ENCODE measurements at places on chromosomes 5 and 9. TPM values are rescaled to one million over a fixed set of nuclear protein-coding genes. Genes with fewer than 3 reads are reported as not detected.

- H3K27me3 ChIP-seq, result no peaks in the 10 kb centered on the region
- no peak overlapping the region for H3K27ac ChIP-seq
- DNase-seq, result no peak
- H3K4me1 ChIP-seq, result peaks cover 8% of the 10 kb centered on the region
- no peak overlapping the region for H3K4me3 ChIP-seq
Measured at GRCh38 chr9:71816916-71817451, 48.7 kb upstream of the CEMIP2 start.

DNA sequence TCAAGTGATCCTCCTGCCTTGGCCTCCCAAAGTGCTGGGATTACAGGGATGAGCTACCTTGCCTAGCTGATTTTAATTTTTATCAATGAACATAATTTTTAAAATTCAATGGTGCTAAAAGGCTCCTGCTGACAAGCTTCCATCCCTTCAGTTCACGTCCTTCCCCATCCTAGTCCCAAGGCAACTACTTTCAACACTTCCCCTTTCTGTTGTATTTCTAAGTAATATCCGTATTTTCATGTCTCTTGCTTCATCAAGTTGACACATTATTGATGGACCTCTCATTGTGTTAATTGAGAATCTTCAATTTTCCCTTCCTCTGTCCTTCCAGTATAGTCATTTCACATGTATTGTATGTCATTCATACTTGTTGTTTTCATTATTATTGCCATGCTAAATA is 93.8 kb upstream of the RASGRF2 start:
- H3K27ac ChIP-seq, result no peak overlapping the region
- H3K4me3 ChIP-seq, result no peak overlapping the region
- no peaks in the 10 kb centered on the region for H3K27me3 ChIP-seq
- peaks cover 9% of the 10 kb centered on the region for H3K4me1 ChIP-seq
- peaks cover 5% of the 10 kb centered on the region for H3K36me3 ChIP-seq
- no peak for DNase-seq

GRCh38 chr5:177036443-177036842 is 13.9 kb downstream of the ZNF346 start:
- H3K4me1 ChIP-seq, result no peaks in the 10 kb centered on the region
- H3K4me3 ChIP-seq, result no peak overlapping the region
- H3K27ac ChIP-seq, result no peak overlapping the region
- DNase-seq, result no peak

DNA sequence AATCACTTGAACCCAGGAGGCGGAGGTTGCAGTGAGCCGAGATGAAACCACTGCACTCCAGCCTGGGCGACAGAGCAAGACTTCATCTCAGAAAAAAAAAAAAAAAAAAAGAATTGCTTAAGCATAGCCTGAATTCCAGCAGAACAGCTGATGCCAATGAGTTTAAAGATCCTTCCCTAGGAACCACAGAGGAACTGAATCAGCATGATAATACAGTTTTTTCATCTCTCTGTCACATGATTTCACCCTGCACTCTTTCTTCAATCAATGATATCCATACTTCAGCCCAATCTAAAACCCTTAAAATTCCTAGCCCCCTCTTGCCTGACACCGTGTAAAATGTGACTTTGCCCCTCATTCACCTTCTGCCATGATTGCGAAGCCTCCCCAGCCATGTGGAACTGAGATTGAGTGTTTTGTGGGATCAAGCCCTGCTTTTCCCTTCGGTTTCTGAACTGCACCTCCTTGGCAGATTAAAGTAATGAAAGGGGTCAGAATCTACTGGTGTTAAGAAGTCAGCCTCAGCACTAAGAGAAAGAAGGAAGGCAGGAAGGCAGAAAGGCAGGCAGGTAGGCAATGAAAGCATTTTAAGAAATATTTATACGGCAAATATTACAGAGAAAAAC is 20.9 kb upstream of the DMXL1 start:
- DNase-seq, result no peak
- no peak overlapping the region for H3K27ac ChIP-seq
- no peak overlapping the region for H3K4me3 ChIP-seq
- H3K36me3 ChIP-seq, result no peaks in the 10 kb centered on the region
- H3K4me1 ChIP-seq, result no peaks in the 10 kb centered on the region

DNA sequence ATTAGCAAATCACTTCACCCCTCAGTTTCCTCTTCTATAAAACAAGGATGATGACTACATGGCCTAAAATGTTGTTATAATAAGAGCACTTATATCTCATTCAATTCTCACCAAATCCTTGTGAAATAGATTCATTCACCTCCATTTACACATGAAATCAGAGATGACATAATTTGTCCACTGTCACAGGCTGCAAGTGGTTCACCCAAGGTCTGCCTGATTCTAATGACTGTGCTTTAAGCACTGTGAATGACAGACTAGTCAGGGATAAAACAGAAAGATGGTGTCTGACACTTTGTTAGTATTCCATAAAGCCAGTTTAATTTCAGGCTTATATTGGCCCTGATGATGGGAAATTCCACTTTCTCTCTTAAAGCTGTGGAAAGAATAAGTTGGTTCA is 209.5 kb downstream of the MAPKAP1 start:
- H3K4me3 ChIP-seq, result no peak overlapping the region
- H3K27ac ChIP-seq, result no peak overlapping the region
- H3K27me3 ChIP-seq, result no peaks in the 10 kb centered on the region
- no peaks in the 10 kb centered on the region for H3K36me3 ChIP-seq

DNA sequence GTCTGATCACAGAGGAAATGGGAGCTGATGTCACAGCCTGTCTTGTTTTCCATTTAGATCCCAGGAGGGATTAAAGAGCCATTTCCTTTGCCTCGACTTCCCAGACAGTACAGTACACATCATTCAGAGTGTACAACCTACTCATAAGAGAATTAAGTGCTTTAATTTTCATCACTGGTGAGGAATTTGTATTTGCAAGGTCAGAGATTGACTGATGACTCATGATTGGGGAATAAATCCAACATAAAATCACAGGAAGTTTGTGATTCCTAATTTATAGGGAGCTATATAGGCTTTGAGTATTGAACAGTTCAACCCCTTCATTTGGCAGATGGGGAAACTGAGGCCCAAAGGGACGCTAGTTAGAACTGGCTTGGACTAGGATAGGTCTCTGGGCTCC is 4.1 kb upstream of the TOMM5 start:
- peak; percentile 22 for DNase-seq
- peaks cover 5% of the 10 kb centered on the region for H3K4me1 ChIP-seq
- no peak overlapping the region for H3K4me3 ChIP-seq
- no peaks in the 10 kb centered on the region for H3K36me3 ChIP-seq
- no peaks in the 10 kb centered on the region for H3K27me3 ChIP-seq
- no peak overlapping the region for H3K27ac ChIP-seq

Gene DAP
- 106 TPM for total RNA-seq

DNA sequence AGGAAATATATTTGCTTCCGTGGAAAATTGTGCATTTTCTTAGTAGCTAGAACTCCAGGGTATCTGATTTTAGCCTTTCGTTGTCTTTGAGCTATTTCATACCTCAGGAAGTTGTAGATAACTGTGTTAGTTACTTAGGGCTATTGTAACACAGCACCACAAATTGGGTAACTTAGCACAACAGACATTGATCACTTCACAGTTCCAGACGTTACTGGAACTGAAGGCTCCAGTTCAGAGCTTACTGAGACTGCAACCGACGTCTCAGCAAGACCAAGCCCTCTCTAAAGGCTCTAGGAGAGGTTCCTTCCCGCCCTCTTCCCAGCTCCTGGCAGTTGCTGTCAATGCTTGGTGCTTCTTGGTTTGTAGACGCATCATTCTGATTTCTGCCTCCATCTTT is 17.7 kb upstream of the ANKRD33B start:
- peaks cover 12% of the 10 kb centered on the region for H3K4me1 ChIP-seq
- no peaks in the 10 kb centered on the region for H3K27me3 ChIP-seq
- H3K4me3 ChIP-seq, result no peak overlapping the region
- no peaks in the 10 kb centered on the region for H3K36me3 ChIP-seq
- DNase-seq, result no peak
- H3K27ac ChIP-seq, result no peak overlapping the region

DNA sequence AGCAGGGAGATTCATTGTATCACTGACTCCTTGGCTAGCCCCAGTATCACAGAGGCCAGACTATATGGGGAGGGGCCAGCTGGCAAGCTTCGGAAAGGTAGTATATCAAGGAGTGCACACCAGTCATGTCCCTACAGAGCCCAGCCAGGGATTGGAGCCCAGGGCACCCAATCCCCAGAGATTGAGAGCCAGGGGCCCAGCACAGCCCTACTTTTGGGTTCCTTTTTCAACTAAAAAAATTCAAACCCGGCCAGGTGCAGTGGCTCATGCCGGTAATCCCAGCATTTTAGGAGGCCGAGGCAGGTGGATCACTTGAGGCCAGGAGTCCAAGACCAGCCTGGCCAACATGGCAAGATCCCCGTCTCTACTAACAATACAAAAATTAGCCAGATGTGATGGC is 5.4 kb upstream of the MYORG start:
- no peak for DNase-seq
- H3K36me3 ChIP-seq, result no peaks in the 10 kb centered on the region
- H3K27ac ChIP-seq, result no peak overlapping the region
- H3K4me1 ChIP-seq, result no peaks in the 10 kb centered on the region

GRCh38 chr5:167796672-167797071 is 494.8 kb upstream of the WWC1 start:
- peaks cover 12% of the 10 kb centered on the region for H3K27me3 ChIP-seq
- H3K36me3 ChIP-seq, result no peaks in the 10 kb centered on the region
- no peak overlapping the region for H3K27ac ChIP-seq
- DNase-seq, result no peak
- H3K4me3 ChIP-seq, result no peak overlapping the region

GRCh38 chr5:32542216-32543059 is 42.9 kb upstream of the SUB1 start:
- no peak overlapping the region for H3K4me3 ChIP-seq
- peak; percentile 76 for DNase-seq
- no peaks in the 10 kb centered on the region for H3K36me3 ChIP-seq
- H3K4me1 ChIP-seq, result peaks cover 8% of the 10 kb centered on the region
- H3K27me3 ChIP-seq, result no peaks in the 10 kb centered on the region

- H3K4me3 ChIP-seq, result no peak overlapping the region
- H3K36me3 ChIP-seq, result no peaks in the 10 kb centered on the region
- no peak for DNase-seq
- peaks cover 45% of the 10 kb centered on the region for H3K4me1 ChIP-seq
- H3K27ac ChIP-seq, result no peak overlapping the region
Measured at GRCh38 chr5:96176022-96176421, 214.4 kb upstream of the ELL2 start.

DNA sequence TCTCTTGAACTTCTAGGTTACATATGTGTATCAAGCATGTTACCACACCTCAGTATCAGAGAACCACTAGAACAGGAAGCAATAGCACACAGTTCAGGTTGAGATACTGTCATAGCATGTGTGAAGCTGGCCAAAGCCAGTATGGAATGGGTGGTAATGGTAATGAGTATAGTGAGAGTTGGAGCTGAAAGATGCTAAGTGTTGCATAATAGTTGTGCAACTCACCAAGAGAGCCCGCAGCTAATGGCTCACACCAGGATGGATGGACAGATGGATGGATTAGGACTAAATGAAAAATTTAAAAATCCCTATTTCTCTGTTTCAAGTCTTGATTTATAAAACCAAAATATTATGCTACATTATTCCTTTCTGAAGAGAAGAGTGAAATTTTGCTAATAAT is 53.4 kb upstream of the KCNN2 start:
- H3K27ac ChIP-seq, result no peak overlapping the region
- H3K36me3 ChIP-seq, result no peaks in the 10 kb centered on the region
- no peak for DNase-seq
- H3K4me3 ChIP-seq, result no peak overlapping the region

- peaks cover 6% of the 10 kb centered on the region for H3K4me1 ChIP-seq
- no peak for DNase-seq
- no peaks in the 10 kb centered on the region for H3K27me3 ChIP-seq
- no peaks in the 10 kb centered on the region for H3K36me3 ChIP-seq
- no peak overlapping the region for H3K4me3 ChIP-seq
Measured at GRCh38 chr5:77396017-77396416, 96.1 kb downstream of the WDR41 start.

GRCh38 chr9:98043915-98044314 is 12.6 kb upstream of the NANS start:
- no peaks in the 10 kb centered on the region for H3K36me3 ChIP-seq
- H3K4me1 ChIP-seq, result no peaks in the 10 kb centered on the region
- no peaks in the 10 kb centered on the region for H3K27me3 ChIP-seq
- no peak overlapping the region for H3K27ac ChIP-seq
- DNase-seq, result no peak

Gene OR1J2
- not detected for total RNA-seq

Measured in PC-3 (cell line).